ENCODE measurements at places on chromosomes 13 and 19.

DNA sequence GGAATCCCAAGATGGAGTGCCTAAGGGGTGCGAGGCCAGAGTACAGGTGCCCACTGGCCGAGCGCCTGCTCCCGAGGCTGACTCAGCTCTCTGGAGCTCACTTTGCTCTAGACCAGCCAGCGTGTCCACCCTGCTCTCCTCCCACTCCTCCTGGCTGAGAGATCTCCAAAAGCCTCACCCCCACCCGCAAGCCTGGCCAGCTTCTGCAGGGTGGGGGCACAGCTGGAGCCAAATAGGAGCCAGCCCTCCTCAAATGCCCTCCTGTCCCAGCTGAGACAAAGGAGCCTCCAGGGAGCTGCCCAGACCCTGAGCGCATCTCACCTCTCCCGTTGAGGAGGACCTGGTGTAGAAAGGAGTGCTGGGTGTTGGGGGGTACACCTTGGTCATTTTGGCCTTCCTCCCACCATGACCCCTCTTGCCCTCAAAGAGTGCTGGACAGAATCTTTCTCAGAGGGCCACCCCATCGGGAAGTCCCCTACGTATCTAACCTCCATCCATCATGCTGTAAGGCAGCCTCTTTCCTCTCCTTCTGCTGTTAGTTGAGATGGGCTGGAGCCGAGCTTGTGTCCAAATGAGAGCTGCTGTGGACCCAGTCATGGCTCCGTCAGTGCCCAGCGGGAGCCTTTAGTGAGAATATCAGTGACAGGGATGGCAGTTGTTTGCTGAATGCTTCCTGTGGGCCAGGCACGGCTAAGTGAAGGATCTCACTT, 123.9 kb upstream of the VSTM2B start:
- DNase-seq = no peak

DNA sequence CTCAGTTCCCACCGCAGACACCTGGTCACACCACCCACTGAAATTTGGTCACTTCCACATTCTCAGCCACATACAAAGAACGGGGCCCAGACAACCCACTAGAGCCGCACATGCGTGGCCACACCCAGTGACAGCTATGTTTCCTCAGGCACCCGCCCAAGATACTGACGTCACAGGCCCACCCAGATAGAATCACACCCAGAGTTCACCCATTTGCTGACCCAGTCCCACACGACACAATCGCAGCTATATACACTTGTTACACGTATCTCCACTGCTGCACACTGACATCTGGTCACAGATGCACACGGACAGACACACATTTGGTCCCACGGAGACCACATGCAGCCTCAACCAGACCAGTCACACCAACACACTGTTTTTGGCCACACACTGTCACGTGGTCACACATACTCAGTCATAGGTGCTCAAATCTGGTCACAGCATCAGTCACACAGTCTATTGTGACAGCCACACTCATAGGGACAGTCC, 2.9 kb downstream of the NUMBL start:
- no peak for DNase-seq

DNA sequence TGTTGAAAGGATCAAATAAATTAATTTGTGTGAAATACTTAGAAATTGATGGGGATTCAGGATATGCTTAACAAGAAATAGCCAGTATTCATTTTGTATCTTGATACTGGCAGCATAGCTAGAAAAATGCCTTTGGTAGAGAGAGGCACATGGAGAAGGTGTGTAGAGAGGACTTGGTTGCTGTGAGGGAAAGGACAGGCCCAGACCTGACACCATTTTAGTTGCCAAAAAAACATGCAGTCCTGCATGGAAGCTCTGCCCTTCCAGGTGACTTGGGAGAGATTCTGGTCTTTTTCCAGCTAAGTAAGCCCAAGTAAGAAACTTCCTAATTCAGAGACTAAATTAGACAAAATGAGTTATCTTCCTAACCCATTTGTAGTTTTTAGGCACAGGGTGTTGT, 335.0 kb downstream of the RFC3 start:
- no peak for DNase-seq

DNA sequence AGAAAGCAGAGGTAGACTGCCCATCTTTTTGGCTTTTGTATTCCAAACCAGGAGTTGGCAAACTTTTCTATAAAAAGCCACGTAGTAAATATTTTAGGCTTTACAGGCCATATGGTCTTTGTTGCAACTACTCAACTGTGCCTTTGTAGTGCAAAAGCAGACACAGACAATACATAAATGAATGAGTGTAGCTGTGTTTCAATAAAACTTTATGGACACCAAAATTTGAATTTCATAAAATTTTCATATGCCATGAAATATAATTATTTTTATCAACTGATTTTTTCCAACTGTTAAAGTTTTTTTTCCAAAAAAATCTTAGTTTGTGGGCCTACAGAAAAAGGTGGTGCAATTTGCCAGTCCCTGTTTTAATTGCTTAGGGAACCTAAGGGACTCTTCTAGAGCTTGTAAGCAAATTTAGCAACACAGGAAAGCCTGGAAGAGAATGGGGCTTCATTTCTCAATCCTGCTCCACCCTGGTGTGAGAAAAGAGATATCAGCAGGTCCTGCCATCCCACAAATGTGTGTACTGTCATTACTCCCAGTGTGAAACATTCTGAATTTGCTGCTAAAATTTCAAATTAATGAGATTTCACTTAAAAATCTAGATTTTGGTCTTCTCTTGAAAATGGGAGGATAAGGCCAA, 194.2 kb downstream of the RGCC start:
- DNase-seq = no peak

GRCh38 chr13:52036037-52036436, 11.5 kb downstream of the UTP14C start:
- no peak for DNase-seq

DNA sequence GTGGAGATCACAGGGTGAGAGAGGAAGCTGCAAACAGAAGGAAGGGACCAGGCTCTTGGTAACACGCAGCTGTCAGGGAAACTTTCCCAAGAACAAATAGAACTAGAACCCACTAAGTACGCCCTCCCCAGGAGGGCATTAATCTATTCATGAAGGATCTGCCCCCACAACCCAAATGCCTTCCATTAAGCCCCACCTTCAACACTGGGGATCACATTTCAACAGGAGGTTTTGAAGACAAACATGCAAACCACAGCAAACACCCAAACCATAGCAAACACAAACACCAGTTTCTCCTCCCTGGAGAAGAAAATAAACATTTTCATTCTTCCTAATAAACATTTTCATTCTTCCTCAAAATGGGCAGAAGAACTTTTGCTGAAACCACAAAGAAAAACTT, 329.6 kb downstream of the EFNB2 start:
- no peak for DNase-seq

- DNase-seq = no peak
Observed at GRCh38 chr13:101453784-101454201, 1.3 kb downstream of the ITGBL1 start.

DNA sequence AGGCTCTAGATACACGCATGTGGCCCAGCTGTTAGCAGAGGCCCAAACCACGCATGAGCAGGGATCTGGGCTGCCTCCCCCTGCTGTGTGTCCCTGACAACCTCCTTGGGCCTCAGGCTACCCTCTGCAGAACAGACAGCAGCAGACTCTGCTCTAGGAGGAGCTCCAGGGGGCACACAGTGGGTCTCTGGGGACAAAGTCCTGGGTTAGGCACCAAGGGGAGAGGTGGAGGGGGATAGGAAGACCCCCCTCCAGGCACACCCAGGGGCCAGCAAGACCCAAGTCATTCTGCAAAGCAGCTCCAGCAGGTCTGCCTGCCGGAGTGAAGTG, 8.0 kb downstream of the TINCR start:
- no peak for DNase-seq

DNA sequence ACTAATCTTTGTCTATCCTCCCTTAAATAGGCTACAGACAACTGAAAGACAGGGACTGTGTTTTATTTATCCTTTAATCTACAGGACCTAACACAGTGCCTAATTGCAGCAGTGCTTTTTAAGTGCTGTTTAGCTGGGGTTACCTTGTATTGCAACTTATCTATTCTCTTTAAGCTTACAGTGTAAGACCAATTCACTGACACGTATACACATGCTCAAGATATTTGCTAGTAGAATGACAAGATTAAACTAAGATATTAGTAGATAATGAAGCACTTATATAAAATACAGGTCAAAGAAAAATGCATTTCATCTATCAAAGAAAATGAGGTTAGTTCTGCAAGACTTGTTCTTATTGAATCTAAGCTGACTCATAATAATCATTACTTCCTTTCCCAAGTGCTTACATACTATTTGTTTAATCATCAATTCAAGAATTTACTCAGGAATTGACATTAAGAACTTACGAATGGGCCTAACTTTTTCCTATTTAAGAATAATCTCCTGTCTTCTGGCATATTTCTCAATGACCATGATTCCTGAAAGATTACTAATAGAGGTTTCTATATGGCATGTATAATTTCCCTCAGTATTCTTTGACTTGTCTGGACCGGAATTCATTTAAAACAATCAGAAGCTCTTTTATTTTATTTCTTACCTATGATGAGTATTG, 75.8 kb upstream of the MAB21L1 start:
- no peak for DNase-seq

DNA sequence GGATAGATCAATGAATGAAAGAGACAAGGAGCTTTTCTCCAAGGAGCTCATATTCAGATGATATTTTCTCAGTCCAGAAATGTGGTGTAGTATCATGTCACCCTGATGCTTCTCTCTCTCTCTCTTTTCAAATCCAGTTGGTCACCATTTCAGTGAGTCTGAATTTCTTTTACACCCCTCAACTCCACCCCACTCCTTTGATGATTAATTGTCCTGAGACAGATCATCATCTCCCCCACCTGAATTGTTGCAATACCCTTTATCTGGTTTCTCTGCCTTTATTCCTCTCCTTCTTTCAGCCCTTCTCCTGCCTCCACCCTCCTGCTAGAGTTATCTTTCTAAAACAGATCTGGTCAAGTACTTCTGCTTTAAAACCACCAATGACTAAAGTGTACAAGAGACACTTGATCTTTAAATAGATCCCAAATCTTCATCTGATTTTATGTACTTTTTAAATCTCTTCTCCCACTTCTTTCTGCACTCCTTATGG, 299.8 kb downstream of the KLF5 start:
- no peak for DNase-seq

DNA sequence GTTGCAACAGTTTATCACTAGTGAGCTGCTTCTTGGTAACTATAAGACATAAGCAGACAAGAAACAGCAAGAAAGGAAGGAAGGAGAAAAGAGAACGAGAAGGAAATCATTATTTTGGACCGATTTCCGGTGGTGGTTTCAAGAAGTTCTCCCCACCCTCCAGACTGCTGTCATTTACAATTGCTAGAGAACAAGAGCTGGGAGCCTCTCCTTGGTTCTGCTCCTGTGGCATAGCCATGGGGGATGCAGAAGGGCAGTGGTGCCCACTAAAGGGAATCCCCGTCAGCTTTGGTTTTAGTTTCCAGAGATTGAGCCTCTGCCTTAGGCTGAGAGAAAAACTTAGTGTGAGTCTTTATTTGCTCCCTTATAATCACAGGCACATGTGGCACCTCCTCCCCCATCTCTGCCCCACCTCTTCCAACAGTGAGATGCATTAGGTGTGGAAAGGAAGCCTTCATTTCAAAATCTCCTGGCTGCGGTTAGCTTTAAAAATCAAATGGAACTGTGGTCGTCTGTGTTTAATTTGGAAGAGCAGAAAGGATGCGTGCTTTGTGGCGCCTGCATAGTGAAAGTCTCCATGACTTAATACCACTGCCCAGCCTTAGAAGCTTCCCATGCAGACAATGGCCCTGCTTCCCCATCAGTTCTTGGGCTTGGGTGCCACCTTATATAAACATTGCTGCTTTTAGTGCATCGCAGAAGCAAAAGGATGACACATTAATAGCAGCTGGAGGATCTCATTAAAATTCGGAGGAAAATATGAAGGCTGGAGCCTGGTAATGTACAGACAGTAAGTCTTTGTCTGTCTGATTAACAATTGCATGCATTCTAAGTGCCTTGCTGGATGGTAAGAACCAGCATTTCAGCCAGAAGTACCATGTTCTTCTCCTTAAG, 25.0 kb downstream of the LRCH1 start:
- no peak for DNase-seq

DNA sequence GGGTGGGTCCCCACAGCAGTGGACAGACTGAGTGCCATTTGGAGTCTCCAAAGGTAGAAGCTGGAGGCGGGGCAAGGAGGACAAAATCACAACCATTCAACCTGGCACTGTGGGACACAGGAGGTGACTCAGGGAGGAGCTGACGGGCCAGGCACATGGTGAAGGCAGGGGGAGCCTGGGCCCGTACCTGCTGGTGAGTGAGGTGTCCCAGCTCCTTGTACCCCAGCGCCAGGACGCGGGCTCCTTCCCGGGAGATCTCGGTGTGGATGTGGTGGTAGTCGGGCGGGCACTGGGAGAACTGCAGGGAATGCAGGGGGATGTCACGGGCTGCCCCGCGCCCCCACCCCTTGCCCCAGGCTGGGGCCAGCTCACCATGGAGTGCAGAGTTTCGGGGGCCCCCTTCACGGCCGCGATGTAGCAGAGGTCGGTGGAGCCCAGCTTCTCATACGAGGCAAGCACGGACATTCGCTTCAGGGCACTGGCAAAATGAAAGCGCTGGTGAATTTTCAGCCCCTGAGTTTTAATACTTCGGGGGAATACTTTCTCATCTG, 9.8 kb downstream of the ATP13A1 start:
- DNase-seq = no peak

DNA sequence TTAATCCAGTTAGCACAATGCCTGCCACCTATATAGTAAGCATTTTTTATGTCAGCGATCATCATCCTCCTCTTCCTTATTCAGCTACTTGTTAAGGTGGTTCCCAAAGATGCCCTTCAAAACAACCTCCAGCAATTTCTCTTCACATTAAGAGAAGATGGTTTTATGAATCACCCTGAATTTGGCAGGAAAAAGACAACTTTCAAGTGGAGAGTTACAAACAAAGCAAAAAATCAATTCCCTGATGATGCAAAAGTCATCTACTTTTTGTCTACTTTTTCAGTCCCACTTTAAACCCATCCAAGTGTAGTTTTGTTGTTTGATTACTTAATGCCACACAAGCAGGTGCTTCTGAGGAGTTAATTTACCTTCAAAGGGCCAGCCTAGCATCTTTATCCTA, 139.1 kb upstream of the SERP2 start:
- no peak for DNase-seq

- DNase-seq = no peak
Observed at GRCh38 chr13:98690348-98691022, 62.0 kb downstream of the SLC15A1 start.

Data from stimulated activated naive CD4-positive, alpha-beta T cell (primary cell).